ENCODE measurements at places on chromosomes 12 and 14.

GRCh38 chr12:2097617-2098016 lies 44.8 kb downstream of the CACNA1C start:
- DNase-seq: no peak

DNA sequence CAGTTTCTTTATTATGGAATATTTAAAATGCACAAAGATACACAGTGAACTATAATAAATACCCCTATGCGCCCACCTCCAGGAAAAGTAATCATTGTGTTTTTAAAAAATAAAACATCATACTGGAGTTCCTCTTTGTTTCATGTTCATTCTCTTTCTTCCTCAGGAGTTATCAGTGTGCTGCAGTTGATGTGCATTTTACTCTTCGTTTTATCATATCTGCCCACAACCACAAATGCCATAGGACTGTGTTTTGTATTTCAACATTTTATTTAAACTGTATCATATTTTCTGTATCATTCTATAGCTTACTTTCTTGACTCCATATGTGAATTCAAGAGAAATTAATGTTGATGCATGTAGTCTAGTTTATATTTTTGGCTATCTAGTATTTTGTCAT lies 53.9 kb downstream of the TSHR start:
- no peak for DNase-seq

DNA sequence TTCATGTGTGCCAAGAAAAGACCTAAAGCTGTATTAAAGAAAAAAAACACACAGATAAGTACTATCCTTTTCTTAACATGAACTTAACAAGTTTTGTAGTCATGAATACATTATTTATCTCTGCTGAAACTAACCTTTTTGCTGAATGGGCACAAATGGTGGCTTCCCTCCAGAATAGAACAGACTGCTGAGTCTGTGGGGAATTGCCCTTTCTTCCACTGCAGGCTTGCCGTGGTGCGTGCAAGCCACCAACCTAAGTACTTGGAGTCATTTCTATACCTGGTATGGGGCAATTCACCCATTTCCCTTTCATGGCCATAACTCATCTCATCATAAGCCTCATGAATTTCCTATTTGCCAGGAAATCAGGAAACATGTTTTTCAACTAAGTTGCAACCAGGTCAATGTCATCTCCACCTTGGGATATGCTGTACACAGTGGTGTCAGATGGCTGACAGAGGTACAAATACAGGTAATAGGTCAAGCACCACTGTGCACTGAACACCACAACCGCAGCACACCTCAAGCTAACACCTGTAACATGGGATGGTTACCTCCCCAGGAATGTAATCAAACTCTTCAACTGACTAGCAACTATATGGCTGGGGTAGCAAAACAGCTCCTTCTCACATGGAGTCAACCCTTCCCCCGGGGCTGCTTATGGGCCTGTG lies 49.9 kb downstream of the CATSPERB start:
- no peak for DNase-seq

DNA sequence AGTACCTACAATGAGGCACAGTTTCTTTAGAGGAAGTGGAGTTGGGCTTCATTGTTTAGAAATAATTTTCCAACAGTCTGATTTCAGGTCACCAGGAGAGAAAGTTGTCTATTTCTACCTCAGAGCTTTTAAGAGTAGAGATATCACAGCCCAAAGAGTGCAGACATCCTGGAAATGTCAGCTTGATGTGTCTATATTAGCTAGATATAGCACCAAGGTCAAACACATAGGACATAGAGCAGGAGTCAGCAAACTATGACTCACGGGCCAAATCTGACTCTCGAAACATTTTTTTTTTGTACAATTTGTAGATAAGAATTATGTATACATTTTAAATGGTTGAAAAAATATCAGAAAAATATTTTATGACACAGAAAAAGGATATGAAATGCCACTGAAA lies 53.7 kb downstream of the KCNC2 start:
- no peak for DNase-seq

DNA sequence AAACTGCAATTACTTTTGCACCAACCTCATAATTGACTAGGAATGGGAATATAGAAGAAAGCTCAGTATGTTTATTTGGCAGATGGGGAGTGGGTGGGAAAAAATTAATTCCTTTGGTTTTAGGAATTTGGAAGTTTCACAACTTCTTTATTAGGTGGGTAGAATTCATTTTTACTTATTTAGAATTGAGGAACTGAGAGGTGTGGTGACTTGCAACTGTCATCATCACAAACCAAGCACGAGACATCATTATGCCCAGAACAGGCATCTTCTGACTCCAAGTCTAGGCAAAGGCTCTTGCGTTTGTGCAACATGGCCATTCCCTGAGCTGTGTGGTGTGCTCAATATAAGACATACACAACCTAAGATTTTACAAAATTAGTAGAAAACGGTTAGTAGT lies 380.0 kb downstream of the ATP23 start:
- no peak for DNase-seq

- DNase-seq: no peak
Observed at GRCh38 chr12:88896958-88897357, 316.7 kb upstream of the KITLG start.

- DNase-seq: no peak
Observed at GRCh38 chr14:72513965-72514659, 379.8 kb downstream of the DPF3 start.

DNA sequence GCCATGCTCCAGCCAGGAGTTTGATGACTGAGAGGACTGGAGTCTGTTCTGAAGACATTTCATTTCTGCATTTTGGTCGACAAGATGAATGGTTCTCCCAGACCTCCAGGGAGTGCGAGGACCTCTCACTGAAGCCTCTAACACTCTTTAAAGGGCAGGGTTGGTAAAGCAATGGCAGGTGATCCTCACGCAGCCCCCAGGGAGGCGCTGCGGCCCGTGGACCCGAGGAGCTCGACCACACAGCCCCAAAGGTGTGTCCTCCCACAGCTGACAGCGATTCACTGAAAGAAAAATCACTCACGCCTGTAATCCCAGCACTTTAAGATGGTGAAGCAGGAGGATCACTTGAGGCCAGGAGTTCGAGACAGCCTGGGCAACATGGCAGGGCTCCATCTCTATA lies 183.8 kb upstream of the SFSWAP start:
- DNase-seq: no peak

DNA sequence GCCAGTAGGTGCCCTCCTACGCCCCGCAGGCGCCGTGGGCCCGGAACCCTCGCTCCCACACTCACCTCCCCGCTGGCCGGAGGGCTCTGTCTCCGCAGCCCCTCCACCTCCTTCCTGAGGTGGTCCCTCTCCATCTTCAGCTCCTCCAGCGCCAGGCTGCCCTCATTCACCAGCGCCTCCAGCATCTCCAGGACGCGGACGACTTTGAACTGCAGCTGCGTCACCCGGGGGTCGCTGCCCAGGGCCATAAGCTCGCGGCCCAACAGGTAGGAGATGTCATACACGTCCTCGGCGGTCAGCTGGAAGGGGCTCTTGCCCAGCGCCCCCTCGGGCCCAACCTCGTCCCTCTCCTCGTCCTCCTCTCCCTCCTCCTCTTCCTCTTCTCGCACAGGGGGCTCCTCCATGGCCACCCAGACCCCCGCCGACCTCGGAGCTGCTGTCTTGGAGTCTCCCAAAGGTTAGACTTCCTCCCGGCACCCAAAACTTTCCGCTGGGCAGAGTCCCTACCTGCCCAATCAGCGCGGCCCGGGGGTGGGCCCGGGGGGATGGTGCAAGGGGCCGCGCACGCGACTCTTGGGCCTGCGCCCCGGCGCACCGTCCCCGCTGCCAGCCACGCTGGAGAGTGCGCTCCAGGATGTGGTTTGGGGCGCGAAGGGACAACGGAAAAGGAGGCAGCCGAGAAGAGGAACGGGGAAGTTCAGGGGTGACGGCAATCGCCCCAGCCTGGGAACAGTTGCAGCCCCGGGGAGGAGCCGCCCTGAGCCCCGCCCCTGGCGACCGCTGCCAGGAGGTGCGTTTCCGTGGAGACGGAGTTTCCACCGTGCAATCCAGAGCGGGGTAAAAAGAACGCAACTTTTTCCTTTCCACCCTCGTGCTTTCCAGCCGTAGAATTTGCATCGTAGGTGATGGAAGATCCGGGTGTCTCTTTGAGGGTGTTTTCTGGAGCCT lies at the start of gene RILPL2:
Gene RILPL2 (minus strand): TSS at position 668 of the 948 bp plus-strand sequence. CDS start 264 bp downstream, at position 404.
- DNase-seq: peak; percentile 15

GRCh38 chr14:75497191-75497590 lies 25.1 kb upstream of the BATF start:
- DNase-seq: no peak

GRCh38 chr14:39957987-39958386 lies 525.8 kb upstream of the FBXO33 start:
- no peak for DNase-seq

Measured in HS-27A (cell line).